Stimulated activated CD4-positive, alpha-beta T cell treated with anti-CD3 and anti-CD28 coated beads, Interleukin-12 subunit alpha, Interleukin-12 subunit beta, amount 100 ng/mL, for 48 hours (primary cell): ENCODE measurements at places on chromosomes 2 and 18.

GRCh38 chr2:197801033-197801432, 3.4 kb upstream of the PLCL1 start:
- DNase-seq, result no peak

DNA sequence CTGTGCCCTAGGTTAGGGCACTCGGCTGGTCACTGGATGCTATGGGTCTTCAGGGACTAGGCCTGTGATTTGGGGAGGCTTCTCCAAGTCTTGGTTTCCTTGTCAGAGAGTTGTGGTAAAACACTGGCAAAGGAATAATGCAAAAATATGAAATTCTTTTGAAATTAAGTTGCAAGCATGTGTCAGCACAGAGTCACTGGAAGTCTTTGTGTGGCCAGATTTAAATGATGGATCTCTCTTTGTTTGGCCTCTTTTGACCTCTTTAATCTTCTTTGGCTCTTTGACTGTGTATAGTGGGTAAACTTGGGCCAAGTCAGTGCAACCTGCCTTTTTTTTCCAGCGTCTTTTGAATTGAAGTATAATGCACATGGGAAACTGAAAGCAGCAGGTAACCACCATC, 12.1 kb downstream of the HK2 start:
- no peak for DNase-seq

- no peak for DNase-seq
Measured at GRCh38 chr2:735670-736218, 58.5 kb upstream of the TMEM18 start.

- DNase-seq, result no peak
Measured at GRCh38 chr18:48665654-48666053, 126.8 kb downstream of the CTIF start.

GRCh38 chr18:70421471-70422390, 132.9 kb downstream of the SOCS6 start:
- DNase-seq, result no peak
